ENCODE measurements at places on chromosomes 4 and X.

- DNase-seq: no peak
Observed at GRCh38 chr4:4585012-4585670, 43.3 kb upstream of the STX18 start.

- no peak for DNase-seq
Observed at GRCh38 chrX:19931146-19931545, 43.7 kb upstream of the SH3KBP1 start.

DNA sequence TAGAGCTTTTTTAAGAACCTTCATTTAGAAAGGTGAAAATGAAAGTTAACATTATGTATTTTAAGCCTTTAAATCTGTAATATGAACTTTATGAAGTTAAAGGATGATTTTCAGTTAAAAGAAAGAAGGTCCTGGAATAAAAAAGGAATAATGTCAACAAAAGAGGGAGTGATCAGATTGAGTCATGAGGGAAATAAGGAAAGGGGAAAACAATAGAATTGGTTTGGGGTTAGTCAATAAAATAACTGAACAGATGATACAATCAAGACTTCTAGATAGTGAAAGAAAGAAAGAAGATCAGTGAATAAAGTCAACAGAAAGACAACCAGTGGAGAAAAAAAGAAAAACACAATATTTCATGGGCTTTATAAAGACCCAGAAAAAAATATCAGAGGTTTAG is 291.6 kb upstream of the ARSJ start:
- no peak for DNase-seq

DNA sequence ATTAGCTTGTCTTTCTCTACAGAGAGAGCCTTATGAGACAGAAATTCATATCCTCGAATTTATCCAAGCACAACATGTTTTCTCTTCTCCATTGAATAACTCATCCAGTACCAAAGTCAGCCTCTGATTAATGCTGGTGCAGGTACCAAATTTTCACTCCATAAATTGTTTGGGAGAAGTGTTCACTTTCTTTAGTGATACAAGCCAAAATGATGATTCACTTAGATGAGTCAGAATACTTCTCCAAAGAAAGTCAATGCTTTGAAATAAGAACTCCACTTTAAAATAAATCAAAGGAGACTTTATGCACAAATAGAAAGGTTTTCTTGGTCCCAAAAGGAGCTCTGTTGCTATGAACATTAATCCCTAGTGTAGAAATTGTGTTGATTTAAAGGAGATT is 60.2 kb downstream of the MAOB start:
- no peak for DNase-seq

GRCh38 chr4:173446416-173446815 is 47.5 kb upstream of the SCRG1 start:
- DNase-seq: no peak

DNA sequence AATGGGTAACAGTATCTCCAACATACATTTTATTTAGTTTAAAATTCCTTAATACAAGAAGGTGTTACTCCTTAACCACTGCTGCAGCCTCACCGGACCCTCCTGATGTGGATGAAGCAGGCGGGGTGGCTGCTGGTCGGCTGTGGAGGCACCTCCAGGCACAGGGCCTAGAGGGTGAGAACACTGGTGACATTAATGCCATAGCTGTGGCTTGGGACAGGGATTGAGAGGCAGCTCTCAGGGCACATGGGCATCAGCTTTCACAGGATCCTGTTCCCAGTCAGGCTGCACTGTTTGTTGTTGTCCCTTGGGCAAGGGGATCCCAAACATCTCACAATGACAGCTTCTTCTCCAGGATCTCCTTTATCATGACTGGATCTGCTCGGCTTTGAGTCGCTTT is 90.0 kb downstream of the GATB start:
- no peak for DNase-seq

DNA sequence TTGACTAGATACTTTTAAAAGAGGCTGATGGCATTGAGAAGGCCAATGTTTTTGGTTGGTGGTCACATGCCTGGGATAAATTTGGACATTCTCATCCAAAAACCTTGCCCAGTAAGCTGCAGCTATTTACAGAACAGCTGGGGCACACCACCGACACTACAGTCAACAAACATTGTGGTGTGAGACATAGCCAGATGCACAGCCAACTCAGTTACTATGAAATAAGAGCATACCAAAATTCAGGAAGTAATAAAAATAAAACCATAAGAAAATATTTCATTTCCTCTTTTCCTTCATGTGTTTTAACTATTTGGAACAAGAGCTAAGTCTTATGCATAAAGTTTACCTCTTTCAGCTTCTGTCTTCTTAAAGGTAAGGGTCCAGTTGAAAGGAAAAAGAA is 8.8 kb downstream of the PPM1K start:
- no peak for DNase-seq

- DNase-seq: no peak
Observed at GRCh38 chr4:175309041-175309440, 390.9 kb downstream of the ADAM29 start.

- no peak for DNase-seq
Observed at GRCh38 chr4:72558655-72559054, 10.4 kb downstream of the ADAMTS3 start.

DNA sequence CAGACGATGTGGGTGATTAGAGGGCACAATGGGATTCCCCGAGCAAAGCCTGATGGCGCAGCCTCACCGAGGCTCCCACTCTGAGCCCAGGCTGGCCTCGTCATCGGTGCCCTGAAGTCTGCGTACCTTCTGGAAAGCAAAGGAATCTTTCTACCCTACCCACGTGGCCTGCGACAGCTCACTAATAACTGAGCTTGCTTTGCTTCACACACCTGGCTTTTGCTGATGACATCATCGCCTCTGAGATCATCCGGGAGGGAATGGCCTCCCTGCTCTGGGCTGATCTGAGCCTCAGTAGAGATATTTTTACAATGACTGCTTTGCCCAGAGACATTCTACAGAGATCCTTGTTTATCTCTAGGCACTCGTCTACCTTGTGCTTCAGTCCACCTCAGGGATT is 45.4 kb upstream of the PDLIM3 start:
- DNase-seq: no peak

DNA sequence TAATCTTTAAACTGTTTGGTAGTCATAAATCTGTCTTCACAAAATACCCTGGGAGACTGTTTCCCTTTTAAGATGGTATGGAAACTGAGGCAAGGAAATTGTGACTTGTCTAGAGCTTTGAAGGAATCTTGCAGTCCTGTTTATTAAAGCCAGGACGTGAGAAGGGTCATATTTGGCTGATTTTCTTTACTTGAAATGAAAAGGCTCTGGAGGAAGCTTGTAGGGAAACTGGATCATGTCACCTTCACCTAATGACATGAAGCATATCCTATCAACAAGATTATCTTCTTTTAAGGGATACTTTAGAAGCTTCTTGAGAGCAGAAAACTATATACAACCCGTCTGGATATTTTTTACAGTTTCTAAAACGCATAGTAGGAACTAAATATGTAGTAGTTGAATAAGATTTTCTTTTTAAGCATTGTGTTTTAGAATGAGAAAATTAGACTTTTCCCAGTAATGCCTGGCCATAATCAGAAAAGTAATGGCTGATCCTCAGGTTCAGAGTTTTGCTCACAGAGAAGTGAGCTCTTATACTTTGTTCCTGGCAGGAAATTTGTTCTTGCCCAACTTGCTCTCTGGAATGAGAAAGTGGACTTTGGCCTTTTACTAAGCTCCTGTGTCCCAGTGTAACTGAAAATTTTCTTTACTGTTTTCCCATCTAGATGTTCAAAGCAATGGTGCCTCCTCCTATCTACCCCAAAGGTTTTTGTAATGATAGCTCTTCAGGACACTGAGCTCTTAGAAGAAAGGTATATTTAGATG is 136.8 kb upstream of the AFF2 start:
- DNase-seq: no peak
